ENCODE measurements at places on chromosomes 2 and 18. TPM values are rescaled to one million over a fixed set of nuclear protein-coding genes. Genes with fewer than 3 reads are reported as not detected.

Gene ATP6V1C2
- total RNA-seq, result not detected

- DNase-seq, result no peak
These were observed 84.3 kb downstream of the MGAT5 start for GRCh38 chr2:134338208-134338607.

DNA sequence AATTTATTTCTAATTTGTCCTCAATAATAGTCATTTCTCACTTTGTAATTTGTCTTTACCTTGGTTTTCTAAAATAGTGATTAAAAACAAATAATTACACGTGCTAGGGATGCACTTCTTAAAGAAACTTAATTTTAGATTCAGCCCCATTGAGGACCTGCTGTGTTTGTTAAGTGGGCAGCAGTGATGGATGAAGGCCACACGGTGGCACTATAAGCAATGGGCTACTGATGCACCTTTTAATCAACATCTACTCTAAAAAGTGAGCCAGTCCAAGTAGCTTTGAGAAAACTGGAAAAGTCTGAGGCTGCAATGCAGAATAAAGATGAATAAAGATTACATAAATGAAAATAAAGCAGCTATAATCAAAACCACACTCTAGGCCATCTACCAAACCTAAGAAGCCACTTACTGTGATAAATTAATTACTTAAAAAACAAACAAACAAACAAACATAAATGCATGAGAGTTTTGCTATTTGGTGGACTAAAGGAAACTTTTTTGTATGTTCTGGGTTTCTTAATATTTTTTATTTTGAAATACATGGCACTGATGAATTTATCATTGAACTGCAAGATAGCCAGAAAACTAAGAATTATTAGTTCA lies 89.3 kb downstream of the PDE11A start:
- DNase-seq, result no peak

GRCh38 chr2:1709946-1710560 lies 34.3 kb downstream of the PXDN start:
- no peak for DNase-seq

- DNase-seq, result no peak
These were observed 150.7 kb downstream of the MAP2 start for GRCh38 chr2:209574515-209574914.

DNA sequence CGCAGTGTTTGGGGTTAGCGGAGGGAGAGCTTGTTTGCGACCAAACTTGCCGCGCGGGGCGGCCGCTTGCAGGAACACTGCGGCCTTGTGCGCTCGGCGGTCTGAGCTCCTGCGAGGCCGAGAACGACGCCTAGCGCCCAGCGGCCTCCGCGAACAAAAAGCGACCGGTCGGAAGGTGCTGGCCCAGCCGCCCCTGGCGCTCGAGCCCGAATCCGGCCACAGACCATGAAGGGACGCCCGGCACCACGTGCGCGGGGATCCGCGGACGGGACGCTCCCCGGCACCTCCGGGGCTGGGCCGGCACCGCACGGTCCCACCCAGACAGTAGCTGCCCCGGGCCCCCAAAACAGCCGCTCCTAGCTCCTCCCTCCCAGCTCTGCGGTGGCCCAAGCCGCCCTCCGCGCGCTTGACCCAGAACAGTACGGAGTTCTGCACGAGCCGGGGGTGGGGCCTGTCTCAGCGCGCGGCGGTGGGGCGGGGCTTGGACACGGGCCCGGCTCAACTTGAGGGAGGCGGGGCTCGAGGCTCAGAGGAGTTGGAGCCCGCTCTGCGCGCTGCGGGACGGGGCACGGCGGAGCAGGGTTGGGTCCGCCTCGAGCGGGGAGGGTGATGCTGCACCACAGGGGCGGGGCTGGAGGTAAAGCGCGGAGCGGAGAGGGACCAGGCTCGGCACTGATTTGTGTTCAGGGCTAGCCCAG lies 664 bp upstream of the IMPA2 start:
- DNase-seq, result peak; percentile 95

GRCh38 chr2:195967336-195967735 lies 101.3 kb downstream of the DNAH7 start:
- DNase-seq, result no peak
